ENCODE measurements at places on chromosomes 5 and 9. TPM values are rescaled to one million over a fixed set of nuclear protein-coding genes. Genes with fewer than 3 reads are reported as not detected.
A peak's percentile ranks its signal among the peaks of the same experiment; 100 is the strongest.

DNA sequence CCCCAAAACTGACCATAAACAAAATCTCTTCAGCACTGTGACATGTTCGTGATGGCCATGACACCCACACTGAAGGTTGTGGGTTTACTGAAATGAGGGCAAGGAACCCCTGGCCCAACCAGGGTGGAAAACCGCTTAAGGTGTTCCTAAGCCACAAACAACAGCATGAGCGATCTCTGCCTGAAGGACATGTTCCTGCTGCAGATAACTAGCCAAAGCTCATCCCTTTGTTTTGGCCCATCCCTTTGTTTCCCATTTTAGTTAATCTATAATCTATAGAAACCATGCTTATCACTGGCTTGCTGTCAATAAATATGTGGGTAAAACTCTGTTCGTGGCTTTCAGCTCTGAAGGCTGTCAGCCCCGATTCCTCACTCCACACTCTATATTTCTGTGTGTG lies 21.8 kb upstream of the TUT7 start:
- H3K4me1 ChIP-seq: no peaks in the 10 kb centered on the region
- no peak overlapping the region for H3K4me3 ChIP-seq
- no peaks in the 10 kb centered on the region for H3K36me3 ChIP-seq
- H3K27me3 ChIP-seq: no peaks in the 10 kb centered on the region
- DNase-seq: no peak

GRCh38 chr9:37994639-37995347 lies 74.2 kb downstream of the SHB start:
- H3K4me3 ChIP-seq: no peak overlapping the region
- peaks cover 4% of the 10 kb centered on the region for H3K4me1 ChIP-seq
- DNase-seq: no peak
- no peaks in the 10 kb centered on the region for H3K27me3 ChIP-seq

DNA sequence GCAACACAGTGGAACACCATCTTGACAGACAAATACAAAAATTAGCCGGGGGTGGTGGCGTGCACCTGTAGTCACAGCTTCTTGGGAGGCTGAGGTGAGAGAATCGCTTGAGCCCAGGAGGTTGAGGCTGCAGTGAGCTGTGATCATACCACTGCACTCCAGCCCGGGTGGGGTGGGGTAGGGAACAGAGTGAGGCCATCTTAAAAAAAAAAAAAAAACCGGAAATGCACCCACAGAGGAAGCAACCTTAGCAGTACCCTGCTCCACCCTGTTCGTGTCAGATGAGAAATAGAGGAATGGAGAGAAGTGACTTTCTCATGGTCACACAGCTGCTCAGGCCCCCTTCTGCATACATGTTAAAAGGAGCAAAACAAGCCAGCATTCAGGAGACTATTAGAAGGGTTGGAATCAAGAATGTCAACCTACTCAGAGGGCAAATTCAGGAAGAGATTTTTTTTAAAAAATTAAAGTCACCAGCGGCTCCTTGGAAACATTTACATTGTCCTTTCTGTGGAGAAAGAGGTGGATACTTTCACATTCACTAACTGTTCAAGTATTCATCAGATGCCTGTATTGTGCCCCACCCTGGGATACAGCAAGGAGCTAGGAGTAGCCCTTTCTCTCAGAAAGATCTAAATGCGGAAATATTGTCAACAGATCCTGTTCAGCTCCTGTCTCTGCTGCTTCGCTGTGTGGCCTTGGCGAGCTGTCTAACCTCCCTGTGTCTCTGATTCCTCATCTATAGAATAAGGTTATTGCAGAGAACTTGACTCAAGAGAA lies 41.0 kb downstream of the CYFIP2 start:
- no peak overlapping the region for H3K27ac ChIP-seq
- no peak for DNase-seq
- no peak overlapping the region for H3K4me3 ChIP-seq
- H3K27me3 ChIP-seq: no peaks in the 10 kb centered on the region

DNA sequence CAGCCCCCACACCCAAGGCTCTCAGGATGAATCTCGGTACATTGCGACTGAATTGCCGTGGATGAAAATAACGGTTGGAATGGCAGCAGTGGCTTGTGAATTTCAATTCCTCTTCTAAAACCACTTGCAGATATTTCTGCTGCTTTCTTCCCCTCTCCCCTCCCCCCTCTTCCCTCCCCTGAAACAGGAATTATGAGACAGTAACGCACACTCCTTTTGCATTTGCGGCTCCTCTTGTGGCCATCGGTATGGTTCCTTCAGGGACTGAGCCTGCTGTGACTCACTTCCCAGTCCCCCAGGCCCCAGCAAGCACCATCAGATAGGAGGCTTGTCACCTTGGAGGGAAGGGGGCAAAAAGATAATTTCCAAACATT lies 9.7 kb downstream of the DCANP1 start:
- peak; percentile 35 for DNase-seq
- no peak overlapping the region for H3K27ac ChIP-seq
- no peaks in the 10 kb centered on the region for H3K36me3 ChIP-seq
- no peak overlapping the region for H3K4me3 ChIP-seq
- H3K4me1 ChIP-seq: peaks cover 4% of the 10 kb centered on the region
- no peaks in the 10 kb centered on the region for H3K27me3 ChIP-seq

GRCh38 chr9:123315635-123316034 lies 40.4 kb upstream of the CRB2 start:
- H3K36me3 ChIP-seq: no peaks in the 10 kb centered on the region
- H3K4me3 ChIP-seq: no peak overlapping the region
- DNase-seq: no peak
- H3K27me3 ChIP-seq: no peaks in the 10 kb centered on the region
- H3K4me1 ChIP-seq: no peaks in the 10 kb centered on the region

- H3K27ac ChIP-seq: no peak overlapping the region
- H3K27me3 ChIP-seq: peaks cover 15% of the 10 kb centered on the region
- H3K4me1 ChIP-seq: peaks cover 3% of the 10 kb centered on the region
- no peaks in the 10 kb centered on the region for H3K36me3 ChIP-seq
Measured at GRCh38 chr5:138096997-138097828, 13.4 kb downstream of the WNT8A start.

ZNF883 gene
- total RNA-seq: 14.8 TPM

DNA sequence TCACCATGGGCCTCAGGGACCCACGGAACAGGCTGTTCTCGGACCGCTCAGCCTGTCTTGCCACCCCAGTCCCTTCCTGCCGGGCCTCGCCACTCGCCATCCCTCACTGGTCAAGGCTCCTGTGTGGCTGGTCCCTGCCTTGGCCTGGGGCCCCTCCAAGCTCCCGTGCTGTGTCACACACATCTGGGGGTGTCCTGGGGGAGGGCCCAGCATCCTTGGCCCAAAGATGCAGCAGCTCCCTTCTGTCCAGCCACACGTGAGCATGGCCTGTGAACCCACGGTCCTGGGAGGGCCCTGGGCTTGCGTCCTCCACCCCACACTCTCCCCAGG lies 425 bp upstream of the EGFL7 start:
- H3K27ac ChIP-seq: no peak overlapping the region
- no peaks in the 10 kb centered on the region for H3K27me3 ChIP-seq
- no peaks in the 10 kb centered on the region for H3K36me3 ChIP-seq
- no peak for DNase-seq

DNA sequence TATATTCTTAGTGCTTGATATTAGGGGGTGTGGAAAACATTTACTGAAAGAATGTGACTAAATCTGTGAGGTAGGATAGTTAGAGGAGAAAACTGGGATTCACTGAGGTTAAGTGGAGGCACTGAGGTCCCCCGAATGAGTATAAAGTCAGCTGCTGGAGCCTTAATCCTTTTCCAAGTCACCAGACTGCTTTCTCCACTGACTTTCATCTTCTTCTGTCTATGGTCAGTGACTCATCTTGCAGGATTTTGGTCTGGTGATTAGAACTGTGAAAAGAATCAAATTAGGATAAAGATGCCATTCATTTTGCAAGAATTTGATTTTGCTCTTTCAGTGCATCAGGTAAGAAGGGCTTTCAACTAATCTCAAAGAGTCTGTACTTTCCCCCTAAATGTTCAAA lies 89.3 kb upstream of the ALDH1A1 start:
- no peaks in the 10 kb centered on the region for H3K27me3 ChIP-seq
- DNase-seq: no peak
- no peaks in the 10 kb centered on the region for H3K36me3 ChIP-seq
- no peaks in the 10 kb centered on the region for H3K4me1 ChIP-seq
- H3K4me3 ChIP-seq: no peak overlapping the region
- no peak overlapping the region for H3K27ac ChIP-seq

GRCh38 chr5:108728566-108729241 lies 19.0 kb upstream of the FER start:
- no peak overlapping the region for H3K27ac ChIP-seq
- no peaks in the 10 kb centered on the region for H3K36me3 ChIP-seq
- no peaks in the 10 kb centered on the region for H3K27me3 ChIP-seq
- no peak for DNase-seq

DNA sequence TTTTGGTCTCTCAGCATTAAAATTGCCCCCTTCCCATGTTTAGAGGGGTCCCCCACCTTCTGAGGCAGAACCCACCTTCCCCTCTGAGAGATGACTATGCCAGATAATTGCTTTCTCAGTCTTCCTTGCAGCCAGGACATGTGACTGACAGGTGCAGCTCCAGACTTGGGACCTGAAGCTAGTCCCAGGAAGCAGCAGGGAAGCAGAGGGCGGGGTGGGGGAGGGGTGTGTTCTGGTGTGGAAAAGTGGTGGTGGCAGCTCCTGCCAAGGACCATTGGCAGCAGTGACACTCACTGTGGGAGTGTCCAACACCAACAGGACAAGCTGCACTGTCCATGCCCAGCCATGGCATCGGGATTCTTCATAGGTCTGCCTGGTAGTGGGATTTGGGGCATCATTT lies 2.3 kb downstream of the EIF4E1B start:
- peaks cover 45% of the 10 kb centered on the region for H3K27me3 ChIP-seq
- H3K4me1 ChIP-seq: no peaks in the 10 kb centered on the region
- no peak overlapping the region for H3K4me3 ChIP-seq
- no peaks in the 10 kb centered on the region for H3K36me3 ChIP-seq

GABRA6 gene
- not detected for total RNA-seq

TAS2R1 gene
- not detected for total RNA-seq

DNA sequence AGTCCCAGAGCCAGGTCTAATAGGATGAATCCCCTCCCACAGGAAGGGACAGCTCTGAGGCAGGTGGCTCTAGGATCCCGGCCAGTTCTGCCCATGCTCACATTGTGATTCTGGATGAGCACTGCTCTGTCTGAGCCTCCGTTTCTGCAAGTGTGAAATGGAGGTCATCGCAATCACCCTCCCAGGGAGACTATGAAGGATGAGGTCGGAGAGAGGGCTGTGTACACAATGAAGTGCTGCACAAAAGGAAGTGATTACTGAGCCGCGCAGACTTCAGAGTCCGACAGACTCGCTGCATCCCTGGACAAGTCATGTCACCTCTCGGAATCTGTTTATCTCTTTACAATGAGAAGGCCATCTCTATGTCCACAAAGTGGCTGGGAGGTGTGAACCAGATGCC lies 21.7 kb downstream of the LHX6 start:
- no peaks in the 10 kb centered on the region for H3K36me3 ChIP-seq
- no peak for DNase-seq
- H3K4me3 ChIP-seq: no peak overlapping the region
- peaks cover 18% of the 10 kb centered on the region for H3K27me3 ChIP-seq
- no peaks in the 10 kb centered on the region for H3K4me1 ChIP-seq

GRCh38 chr9:15144622-15145061 lies 162.4 kb downstream of the TTC39B start:
- H3K36me3 ChIP-seq: no peaks in the 10 kb centered on the region
- no peak overlapping the region for H3K4me3 ChIP-seq
- DNase-seq: no peak

GRCh38 chr9:108863891-108864290 lies 1.8 kb downstream of the ACTL7A start:
- peaks cover 15% of the 10 kb centered on the region for H3K36me3 ChIP-seq
- H3K4me1 ChIP-seq: no peaks in the 10 kb centered on the region

DNA sequence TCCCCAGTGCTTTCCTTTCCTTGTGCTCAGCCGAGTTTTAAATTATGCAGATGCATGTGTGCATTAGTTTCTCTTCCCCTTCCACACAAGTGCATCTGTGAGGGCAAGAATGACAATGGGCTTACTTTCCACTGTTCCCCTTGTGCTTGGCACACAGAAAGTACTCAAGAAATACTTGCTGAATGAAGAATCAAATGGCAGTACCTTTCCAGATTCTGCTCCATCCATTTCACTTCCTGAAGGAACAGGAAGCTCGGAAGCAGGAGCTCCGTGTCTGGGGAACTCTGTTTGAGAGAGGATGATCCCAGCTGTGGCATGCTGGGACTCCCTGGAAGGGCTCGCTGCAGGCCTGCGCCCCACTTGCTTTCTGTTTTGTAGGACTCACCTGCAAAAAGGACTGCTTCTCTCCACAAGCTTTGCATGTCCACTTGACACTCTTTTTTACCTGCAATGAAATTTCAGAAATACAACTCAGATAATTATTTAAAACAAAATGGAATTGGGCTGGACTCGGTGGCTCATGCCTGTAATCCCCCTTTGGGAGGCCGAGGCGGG lies 5.5 kb downstream of the MRNIP start:
- H3K36me3 ChIP-seq: peaks cover 41% of the 10 kb centered on the region
- no peak overlapping the region for H3K4me3 ChIP-seq
- H3K27ac ChIP-seq: no peak overlapping the region
- no peaks in the 10 kb centered on the region for H3K4me1 ChIP-seq
- no peaks in the 10 kb centered on the region for H3K27me3 ChIP-seq

DNA sequence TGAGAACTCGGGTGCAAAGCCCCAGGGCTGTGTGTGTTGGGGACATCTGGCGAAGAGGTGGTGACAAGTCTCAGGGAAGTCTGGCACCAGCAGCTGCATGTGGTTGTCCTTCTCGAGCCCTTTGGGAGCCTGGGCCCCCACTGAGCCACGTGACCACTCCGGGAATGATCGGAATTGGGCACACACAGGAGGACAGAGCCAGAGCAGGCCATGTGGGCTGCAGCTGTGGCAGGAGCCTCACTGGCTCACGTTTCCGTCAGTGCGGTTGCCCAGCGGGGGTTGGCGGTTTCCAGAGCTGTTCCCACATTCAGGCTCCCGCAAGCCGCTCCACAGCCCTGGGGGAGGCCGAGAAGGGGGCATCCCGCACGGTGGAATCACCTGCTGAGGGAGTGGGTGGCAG lies 6.8 kb upstream of the CEL start:
- no peak overlapping the region for H3K4me3 ChIP-seq
- H3K27ac ChIP-seq: no peak overlapping the region
- peaks cover 61% of the 10 kb centered on the region for H3K36me3 ChIP-seq
- H3K27me3 ChIP-seq: no peaks in the 10 kb centered on the region
- no peak for DNase-seq
- no peaks in the 10 kb centered on the region for H3K4me1 ChIP-seq

GRCh38 chr5:167819406-167819805 lies 472.0 kb upstream of the WWC1 start:
- H3K27ac ChIP-seq: no peak overlapping the region
- H3K4me1 ChIP-seq: peaks cover 10% of the 10 kb centered on the region
- no peak for DNase-seq
- no peaks in the 10 kb centered on the region for H3K27me3 ChIP-seq
- H3K36me3 ChIP-seq: no peaks in the 10 kb centered on the region

FCN2 gene
- total RNA-seq: not detected

PCDHGA5 gene
- total RNA-seq: 0.51 TPM

- H3K27ac ChIP-seq: no peak overlapping the region
- H3K36me3 ChIP-seq: no peaks in the 10 kb centered on the region
- no peak for DNase-seq
Measured at GRCh38 chr5:114789773-114790402, 379.8 kb downstream of the TRIM36 start.

Data from endodermal cell (in vitro differentiated cells).